ENCODE measurements at places on chromosomes 6 and 20. TPM values are rescaled to one million over a fixed set of nuclear protein-coding genes. Genes with fewer than 3 reads are reported as not detected.

DNA sequence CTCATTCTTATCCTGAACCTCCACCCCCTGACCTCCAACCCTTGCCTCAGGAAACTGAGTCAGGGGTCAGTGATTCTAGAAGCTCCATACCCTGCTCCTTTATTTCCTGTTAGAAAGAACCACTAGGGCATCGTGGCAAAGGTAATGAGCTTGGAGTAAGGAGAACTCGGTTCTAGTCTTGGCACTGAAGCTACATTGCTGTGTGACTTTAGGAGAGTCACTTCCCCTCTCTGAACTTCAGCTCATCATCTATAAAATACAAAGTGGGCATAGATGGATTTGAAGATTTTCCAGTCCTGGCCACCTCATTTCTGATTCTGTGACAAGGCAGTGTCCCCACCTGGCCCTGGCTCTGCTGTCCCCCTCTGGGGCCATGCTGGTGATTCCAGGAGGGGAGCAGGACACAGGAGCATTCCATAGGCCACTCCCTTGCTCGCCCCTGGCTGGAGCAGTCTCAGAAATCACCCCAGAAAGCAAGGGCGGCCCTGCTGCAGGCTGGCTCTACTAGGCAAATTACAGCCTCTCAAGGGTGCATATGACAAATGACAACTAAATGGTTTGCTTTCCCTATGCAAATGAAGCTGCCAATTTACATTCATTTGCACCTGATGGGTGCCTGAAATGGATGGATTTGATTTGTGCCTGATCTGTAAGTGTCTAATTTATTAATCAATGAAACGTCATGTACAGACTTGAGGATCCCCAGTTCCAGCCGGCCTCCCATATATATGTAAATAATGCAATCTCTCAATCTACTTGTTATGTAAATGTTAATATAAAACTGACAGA lies 62.2 kb downstream of the LRFN2 start:
- DNase-seq, result no peak

- DNase-seq, result peak; percentile 26
Observed at GRCh38 chr20:59583428-59584277, 20.7 kb upstream of the PHACTR3 start.

The EBF4 gene
- 17.5 TPM for total RNA-seq

DNA sequence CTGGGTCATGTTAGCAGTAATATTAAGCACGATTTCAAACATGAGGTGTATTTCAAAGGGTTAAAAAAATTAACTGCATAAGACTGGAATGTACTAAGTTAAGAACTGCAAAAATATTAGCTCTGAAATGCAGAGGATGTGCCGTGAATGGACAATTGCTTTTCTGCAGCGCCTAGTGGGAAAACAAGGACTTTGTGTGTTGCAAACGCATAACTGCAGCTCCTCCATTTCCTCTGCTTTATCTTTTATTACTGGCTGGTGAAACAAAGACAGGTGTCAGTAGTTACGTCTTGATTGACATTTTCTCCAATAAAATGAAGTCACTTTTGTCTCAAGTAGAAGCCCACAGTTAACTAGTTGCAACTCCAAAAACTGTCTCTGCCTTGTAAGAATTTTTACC lies 1.7 kb downstream of the PDE7B start:
- no peak for DNase-seq

The BCLAF1 gene
- 108 TPM for total RNA-seq

DNA sequence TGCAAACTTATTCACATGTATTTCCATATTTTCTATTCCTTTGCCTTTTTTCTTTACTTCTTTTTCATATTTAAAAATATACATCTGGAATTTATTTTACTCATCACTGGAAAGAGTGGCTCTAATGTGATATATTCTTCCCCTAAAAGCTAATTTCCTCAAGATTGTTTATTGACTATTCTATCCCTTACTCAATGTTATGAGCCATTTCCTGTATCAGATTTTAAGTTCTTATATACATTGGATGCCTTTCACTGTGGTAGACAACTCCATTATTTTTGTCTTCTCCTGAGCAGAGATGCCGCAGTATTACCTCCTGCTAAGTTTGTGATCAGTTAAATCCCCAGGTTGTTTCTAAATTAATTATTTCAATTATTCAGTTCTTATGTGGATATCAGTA lies 418.4 kb upstream of the JAG1 start:
- DNase-seq, result no peak

DNA sequence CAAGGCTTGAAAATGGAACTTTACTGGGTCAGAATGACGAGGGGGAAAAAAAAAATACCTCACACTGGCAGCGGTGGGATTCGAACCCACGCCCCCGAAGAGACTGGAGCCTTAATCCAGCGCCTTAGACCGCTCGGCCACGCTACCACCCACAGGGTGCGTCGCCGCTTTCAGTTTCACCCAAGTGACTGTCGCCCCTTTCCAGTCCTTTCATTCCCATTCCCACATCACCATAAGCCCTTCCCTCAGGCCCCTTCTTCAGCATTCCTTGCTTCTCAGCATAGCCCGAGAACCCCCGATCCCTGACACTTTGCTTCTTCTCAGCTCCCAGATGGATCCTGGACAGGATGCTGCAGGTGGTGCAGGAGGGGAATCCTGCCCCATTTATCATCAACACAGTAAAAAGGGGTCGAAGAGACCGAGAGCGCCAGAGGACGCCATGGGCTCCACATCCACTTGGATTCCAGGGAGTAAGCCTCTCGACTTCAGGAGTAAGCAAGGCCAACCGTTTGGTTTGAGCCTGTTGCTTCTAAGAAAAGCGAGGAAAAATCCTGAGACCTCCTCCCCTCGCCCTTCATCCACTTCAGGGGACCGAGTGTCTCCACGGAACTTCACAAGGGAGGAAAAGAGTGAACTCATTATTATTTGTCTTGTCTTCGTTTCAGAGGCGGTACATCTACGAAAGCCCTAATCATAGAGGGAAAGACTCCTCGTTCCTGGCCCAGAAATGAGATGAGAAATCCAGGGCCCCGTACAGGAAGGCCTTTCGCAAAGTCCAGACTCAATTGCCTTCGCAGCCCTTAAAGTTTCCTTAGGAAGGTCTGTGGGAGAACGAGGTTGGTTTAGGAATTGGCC lies 20.0 kb upstream of the TRIM27 start:
- DNase-seq, result peak; percentile 61

GRCh38 chr20:63917811-63918210 lies 22.9 kb downstream of the DNAJC5 start:
- DNase-seq, result no peak

DNA sequence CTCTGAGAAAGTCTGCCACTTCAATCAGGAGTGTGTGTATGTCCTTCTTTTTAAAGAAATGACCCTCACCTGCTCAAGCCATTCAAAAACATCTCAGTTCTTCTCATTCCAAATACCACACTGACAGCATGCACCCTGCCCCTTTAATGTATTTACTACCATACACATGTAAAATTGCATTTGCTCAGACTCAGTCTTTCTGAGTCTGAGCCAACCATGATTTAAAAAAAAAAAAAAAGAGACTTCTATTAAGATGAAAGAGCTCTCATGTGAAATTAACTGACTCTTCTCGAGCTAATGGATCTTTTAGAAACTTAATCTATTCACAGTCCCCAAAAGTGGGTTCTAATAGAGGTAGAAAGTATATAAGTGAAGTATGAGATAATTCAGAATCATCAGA lies 1.4 kb upstream of the FILIP1 start:
- DNase-seq, result no peak

The ZNF335 gene
- total RNA-seq, result 32.8 TPM

DNA sequence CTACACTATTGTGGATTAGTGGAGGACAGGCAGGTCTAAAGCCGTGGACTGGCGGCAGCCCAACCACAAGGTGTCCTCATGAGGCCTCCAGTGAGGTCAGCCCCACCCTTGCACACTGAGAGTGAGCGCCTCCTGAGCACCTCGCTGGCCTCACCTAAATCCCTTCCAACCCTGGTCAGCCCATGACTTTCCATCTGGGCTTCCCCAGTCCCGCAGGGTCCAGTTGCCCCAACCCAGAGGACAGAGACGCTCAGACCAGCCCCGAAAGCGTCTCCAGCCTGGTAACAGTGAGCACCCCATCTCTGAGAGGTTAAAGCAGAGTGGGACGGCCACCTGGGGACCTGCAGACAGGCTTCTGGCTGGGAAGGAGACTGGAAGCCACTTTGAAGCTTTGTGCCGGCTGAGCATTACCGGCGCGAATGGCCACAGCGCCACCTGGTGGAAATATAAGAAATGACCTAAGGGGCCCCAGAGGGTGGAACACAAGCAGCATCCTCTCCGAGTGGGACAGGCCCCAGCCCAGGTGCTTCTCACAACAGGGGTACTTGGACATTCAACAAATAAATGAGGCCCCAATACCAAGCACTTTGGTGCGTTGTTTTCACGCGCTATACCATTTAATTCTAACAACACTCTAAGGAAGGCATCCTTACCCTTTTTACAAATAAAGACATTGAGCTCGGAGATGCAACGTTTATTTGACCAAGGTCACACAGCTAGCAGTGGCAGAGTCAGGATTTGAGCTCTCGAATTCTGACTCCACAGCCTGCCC lies 65.7 kb upstream of the TOP1 start:
- DNase-seq, result peak; percentile 55

- no peak for DNase-seq
Observed at GRCh38 chr20:12535316-12535715, 473.5 kb upstream of the SPTLC3 start.

The PROCR gene
- total RNA-seq, result 132 TPM

DNA sequence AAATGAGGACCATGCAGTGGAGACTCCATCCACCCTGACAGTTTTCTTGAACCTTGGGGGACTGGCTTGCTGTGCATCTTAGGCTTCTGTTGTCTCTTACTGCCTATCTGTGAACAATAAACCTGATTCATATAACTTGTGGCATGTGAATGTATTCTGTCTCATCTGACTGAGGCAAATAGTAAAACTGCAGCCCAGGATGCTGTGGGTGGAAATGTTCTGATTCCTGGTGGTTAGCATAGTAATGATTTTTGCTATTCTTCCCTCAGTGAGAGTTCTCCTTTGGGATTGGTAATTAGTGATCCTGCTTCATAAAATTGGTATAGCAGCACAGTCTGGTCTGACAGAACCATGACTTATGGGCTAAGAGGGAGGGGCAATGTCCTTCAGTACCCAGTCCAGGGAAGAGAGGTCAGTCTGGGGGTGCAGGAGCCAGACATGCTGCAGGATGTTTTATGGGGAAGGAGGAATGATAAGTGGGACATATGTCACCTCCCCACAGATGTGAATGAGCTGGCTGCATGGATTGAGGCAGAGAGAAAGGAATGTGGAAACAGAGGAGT lies 147.1 kb downstream of the OR2B2 start:
- DNase-seq, result no peak

DNA sequence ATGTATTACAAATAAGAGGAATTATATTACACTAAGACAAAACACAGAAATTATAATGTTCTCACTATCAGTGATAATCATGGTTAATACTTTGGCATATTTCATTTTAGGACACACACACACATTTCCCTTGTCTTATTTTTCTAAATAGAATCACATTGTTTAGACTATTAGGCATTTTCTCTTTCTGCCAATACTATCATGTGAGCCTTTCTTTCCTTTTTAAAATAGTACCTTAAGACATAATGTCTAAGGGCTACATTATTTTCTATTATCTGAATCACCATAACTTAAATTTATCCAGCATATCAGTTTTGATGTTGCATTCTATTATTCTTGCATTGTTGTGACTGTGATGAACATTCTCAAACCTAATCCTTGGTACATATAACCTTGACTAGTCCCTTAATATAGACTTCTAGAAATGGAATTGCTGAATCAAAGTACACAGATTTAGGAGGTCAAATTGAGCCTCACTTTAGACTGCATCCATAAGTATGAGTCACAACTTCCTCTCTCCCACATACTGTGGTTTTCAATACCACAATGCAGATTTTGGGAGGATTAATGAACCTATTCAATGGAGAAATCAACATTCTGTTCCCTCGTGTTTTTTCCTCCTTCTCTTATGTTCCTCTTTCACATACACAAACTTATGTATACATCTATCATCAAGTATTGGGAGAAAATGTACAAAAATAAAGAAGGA lies 212.6 kb downstream of the MOXD1 start:
- DNase-seq, result no peak

GRCh38 chr6:75428204-75428603 lies 65.4 kb downstream of the FILIP1 start:
- no peak for DNase-seq

- DNase-seq, result no peak
Observed at GRCh38 chr6:104381907-104382306, 477.8 kb downstream of the HACE1 start.

The CMTR1 gene
- total RNA-seq, result 40.6 TPM

DNA sequence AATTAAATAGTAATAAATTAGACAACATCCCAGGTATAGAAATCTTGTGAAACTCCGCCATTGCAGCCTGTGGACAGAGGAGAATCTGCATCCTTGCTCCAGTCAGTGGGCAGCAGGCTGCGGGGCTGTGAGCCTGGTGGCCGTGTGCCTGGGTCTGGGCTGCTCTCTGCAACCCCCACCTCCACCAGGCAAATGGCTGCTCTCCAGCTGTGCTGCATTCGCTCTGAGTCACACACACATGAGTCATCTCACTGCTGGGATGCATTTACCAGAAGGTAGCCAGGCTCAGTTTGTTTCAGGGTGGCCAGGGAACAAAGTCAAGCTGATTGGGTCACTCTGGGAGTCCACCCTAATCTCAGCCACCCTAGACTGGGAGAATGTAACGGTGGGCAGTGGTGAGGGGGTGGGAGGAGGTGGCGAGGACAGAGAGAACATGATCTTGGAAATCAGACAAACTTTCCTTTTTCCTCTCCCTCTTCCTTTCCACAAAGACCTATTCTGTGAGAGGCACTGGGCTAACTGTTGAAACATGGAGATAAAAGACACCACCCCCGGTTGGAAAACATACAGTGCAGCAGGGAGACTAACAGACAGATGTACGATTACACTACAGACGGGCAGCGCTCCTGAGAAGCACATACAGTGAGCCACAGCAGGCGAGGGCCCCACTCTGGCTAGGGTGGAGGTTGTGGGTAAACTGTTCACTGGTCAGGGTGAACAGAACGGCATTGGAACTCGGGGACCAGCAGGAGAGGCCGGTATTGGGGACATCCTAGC lies 59.2 kb downstream of the TRAM2 start:
- DNase-seq, result peak; percentile 55

GRCh38 chr6:169366258-169366901 lies 112.7 kb upstream of the THBS2 start:
- DNase-seq, result no peak

GRCh38 chr20:50125279-50125678 lies 12.3 kb upstream of the UBE2V1 start:
- DNase-seq, result no peak

The SLC24A3 gene
- 1.8 TPM for total RNA-seq

DNA sequence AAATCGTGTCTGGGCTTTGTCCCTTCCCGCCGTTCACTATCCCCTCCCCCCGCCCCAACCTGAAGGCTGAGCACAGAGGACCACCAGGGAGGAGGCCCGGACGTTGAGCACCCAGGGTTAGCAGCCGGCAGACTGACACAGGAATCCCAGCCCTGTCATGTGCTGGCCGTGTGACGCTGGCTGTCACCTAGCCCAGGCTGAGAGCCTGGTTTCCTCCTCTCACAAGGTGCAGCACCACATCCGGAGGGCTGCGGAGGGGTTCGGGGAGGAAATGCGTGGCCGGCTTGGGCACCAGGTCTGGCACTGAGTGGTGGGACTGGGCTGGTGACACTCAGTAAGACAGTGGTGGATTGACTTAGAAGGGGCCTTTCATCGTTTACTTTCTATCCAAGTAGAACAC lies 4.6 kb upstream of the LSM14B start:
- DNase-seq, result no peak

The PIGT gene
- 54.6 TPM for total RNA-seq

Measured in tibial nerve (tissue), 4 donors.